Caki2 (cell line): ENCODE measurements at places on chromosomes 2 and 18.

DNA sequence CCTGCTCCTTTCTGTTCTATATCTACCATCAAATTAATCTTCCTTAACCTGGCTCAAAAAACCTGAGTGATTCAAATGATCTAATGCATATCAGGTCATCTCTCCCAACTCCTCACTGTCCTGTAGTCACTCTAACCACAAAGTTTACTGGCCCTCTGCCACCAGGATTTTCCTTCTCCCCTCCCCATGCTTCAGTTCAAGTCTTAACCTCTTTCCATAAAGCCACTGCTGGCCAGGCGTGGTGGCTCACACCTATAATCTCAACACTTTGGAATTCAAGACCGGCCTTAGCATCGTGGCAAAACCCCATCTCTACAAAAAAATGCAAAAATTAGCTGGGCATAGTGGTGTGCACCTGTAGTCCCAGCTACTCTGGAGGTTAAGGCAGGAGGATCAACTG is 7.5 kb upstream of the SP3 start:
- DNase-seq: peak; percentile 89

DNA sequence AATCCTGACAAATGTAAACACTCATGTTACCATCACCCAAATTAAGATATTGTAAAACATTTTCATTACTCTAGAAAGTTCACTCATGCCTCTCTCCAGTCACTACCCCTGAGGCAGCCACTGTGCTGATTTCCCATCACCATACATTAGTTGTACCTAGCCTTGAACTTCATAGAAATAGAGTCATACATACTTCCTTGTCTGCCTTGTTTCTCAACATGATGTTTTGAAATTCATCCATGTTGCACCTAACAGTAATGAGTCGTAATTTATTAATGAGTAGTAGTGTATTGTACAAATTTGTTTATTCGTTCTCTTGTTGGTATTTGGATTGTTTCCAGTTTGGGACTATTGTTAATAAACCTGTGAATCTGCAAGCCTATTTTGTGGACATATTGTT is 49.0 kb upstream of the TWSG1 start:
- DNase-seq: no peak

DNA sequence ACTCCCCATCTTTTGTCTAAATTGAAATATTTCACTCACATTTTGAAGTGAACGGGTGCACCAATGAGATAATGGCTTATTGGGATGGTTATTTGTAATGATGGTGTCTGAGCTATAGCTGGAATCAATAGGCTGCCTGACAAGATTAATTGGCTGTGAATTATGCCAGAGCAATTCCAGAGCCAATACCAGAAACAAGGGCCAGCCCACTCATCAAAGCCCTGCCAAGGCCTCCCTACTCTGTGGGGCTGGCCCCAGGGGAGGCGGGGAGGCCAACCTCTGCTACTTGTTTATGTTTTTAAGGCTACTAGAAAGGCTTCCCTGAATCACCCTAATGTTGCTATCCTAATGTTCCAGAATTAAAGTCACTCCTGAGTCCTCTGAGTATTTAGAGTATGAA is 29.1 kb upstream of the NEMP2 start:
- no peak for DNase-seq

DNA sequence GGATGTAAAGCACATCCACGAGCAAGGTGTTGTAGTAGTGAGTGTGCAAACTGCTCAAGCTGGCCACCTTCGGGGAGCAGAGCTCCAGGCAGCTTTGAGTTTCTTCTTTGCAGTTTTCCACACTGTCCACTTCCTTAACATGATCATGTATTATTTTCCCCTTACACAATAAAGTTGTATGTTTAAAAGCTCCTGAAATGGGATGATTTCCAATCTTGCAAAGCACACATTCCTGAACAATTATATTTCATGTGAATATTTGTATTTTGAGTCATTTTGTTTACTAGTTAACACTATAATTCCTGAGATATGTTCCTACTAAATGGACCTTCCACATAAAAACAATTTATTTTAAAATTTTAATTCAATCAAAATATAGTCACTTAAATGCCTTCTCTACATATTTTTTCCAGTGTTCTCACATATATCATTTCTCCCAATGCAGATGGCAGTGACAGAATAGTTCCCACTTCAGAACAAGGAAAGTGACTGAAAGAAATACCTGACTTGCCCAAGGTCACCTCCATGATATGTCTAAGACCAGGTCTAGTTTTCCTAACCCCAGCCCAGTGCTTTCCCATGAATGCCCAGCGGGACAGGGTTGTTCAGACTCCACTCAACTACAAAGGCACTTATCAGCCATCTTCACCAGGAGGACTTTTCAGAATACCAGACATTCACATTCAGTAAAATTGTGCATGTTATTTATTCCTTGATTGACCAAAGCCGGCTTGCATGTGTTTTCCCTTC is 5.5 kb downstream of the CYB5A start:
- DNase-seq: no peak

DNA sequence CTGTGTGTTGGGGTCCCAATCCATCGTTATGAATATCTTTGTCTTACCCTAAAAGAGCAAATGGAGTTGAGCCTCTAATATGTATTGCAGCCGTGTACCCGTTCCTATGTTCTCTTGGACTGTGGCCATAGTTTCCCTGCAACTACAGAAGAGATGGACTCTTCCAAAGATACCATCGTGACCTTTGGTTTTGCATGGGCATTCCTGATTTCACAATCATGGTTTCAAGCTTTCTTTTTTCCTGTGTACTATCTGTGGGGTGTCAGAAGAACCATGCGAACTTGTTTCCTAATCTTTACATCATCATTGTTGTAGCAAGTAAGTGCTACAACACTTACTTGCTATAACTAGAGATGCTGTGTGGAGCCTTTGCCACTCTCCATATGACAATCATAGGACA is 1295.7 kb downstream of the DPP10 start:
- DNase-seq: no peak

- DNase-seq: no peak
These were observed 83.7 kb downstream of the TTC32 start for GRCh38 chr2:19818039-19818438.

DNA sequence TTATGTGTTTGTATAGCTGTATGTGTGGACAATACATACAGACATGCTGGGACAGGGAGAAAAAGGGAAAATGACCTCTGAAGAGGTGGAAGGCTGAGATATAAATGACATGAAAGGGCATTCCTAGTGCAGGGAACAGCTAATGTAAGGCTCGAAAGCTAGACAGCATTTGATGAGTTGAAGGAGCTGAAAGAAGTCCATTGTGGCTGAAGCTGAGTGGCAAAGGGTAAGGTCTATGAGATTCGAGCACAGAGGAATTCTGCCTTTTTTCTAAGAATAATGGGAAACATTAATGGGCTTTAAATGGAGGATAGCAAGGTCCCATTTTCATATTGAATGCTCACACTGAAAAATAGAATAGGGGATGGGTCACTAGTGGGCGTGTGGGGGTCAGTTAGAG is 23.6 kb downstream of the ADD2 start:
- DNase-seq: no peak

- peak; percentile 90 for DNase-seq
These were observed 44.9 kb upstream of the YWHAQ start for GRCh38 chr2:9675415-9676351.

- DNase-seq: no peak
These were observed 1113.0 kb downstream of the BCL11A start for GRCh38 chr2:59440491-59440890.

- DNase-seq: no peak
These were observed 41.6 kb downstream of the MGAT5 start for GRCh38 chr2:134295441-134295840.

GRCh38 chr2:161230959-161231358 is 70.7 kb downstream of the TANK start:
- no peak for DNase-seq

GRCh38 chr18:79772108-79772864 is 25.5 kb upstream of the KCNG2 start:
- no peak for DNase-seq

GRCh38 chr2:112887964-112888749 is 22.8 kb upstream of the IL37 start:
- DNase-seq: no peak

DNA sequence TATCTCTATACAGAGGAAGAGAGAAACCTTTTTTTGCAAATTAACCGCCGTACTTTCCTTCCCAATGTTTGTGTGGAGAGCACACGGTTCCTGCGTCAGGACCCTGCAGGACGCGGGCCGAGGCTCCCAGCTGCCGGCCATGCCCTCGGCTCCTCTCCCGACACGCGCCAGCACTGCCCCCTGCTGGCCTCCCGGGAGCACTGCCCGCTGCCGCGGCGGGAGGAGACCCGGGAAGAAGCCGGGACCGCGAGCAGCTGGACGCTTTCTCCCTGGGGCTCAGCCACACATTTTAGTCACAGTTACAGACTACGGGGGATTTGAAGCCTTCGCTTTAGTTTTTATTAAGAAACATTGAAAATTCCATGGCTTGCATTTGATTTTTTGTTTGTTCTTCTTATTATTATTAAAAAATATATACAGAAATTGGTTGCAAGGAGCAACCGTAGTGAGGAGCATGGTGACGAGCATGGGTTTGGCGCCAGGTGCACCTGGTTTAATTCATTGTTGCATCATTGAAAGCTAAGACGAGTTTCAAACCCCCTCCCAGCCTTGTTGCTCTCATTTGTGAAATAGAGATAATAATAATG is 401.2 kb downstream of the GALR1 start:
- peak; percentile 22 for DNase-seq

DNA sequence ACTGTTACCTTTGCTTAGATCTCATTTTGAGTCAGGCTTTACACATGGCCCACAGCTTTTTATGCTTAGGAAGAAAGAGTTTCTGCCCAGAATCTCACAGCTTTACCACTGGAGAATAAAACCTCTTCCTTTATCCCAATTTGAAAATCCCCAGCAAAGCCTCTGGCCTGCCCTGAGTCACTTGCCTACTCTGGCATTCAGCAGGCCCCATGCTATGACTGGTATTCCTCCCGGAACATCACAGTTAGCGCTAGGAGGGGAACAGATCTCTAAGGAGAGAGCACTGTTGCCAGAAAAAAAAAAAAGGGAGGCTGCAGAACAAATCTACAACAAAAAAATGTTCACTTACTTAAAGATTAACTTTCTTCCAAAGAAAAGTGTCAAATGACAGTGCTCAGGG is 152.9 kb upstream of the DNMT3A start:
- DNase-seq: no peak

DNA sequence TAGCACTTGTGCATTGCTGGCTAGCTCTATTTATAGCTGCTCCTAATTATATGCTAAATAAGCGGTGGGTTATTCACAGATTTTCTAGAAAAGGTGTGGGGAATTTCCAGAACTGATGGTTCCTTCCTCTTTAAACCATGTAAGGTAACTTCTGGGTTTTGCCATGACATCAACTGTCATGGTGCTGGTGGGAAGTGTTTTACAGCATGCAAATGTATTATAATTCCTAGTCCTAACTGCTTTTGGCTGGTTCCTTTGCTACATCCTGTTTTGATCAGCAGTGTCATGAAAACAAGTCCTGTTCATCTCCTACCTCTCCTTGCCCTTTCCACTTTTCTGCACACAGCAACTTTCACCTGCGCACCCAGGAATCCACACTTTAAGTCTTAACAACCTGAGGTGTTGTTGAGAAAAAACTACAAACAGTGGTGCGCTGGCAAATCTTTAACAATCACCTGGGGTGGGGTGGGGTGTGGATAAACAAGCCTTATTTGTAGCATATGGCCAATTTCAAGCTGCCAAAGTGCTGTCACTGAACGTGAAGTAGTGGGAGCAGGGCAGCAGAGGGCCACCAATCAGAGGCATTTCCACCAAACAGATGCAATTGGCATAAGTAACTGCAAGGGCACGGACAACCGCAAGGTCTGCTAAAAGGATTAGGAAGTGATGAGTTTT is 33.4 kb upstream of the SKOR2 start:
- no peak for DNase-seq

- DNase-seq: peak; percentile 35
These were observed 12.3 kb upstream of the RESP18 start for GRCh38 chr2:219344751-219345430.

GRCh38 chr18:61761875-61762274 is 130.9 kb downstream of the RNF152 start:
- DNase-seq: no peak

DNA sequence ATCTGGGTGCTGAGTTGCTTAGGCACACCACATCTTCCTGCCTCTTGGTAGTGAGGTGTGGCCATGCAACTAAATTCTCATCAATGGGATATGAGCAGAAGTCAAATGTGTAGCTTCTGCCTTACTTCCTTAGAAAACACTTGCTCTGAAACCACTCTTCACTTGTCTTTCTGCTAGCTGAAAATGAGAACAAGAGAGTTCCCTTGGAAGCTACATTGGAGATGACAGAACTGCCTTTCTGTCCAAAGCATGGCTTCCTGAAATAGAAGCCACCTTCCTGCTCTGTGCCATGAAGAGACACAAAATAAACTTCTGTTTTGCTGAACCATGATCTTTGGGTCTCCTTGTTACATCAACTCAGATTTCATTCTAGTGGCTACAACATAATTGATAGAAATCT is 659.9 kb downstream of the IRS1 start:
- DNase-seq: no peak

- DNase-seq: peak; percentile 67
These were observed 54.2 kb downstream of the PDE1A start for GRCh38 chr2:182372661-182373060.

DNA sequence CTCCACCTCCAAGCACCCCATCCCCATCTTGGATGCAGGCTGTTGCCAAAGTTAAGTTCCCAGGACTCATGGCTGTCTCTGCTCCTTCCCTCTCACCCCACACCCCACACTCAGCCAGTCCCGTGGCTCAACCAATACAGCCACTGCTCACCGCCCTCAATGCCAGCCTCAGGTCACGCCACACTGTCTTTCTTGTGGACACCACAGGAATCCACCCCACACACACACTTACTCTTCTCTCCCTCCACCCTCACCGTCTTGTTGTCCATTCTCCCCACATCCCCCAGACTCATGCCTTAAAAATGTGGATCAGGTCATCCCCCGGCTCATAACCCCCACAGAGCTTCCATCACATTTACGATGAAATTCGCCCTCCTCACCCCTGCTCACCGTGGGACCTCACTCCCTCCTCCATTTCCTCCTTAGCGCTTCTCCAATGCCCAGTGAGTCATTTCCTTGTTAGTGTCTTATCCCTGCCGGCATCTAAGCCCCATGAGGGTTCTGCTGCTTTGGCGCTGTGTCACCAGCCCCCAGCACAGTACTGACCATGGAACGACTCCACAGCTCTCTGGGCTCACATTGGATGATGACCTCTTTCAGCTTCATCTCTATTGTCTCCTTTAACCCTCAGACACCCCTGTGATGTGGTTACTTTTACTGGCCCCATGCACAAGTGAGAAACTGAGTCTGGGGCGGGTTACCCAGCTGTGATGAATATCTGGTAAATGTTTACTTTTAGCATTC is 13.8 kb downstream of the MLPH start:
- DNase-seq: peak; percentile 84

GRCh38 chr18:58991167-58991798 is 126.6 kb downstream of the ZNF532 start:
- no peak for DNase-seq

- DNase-seq: no peak
These were observed 49.1 kb downstream of the KCNIP3 start for GRCh38 chr2:95346231-95346737.

- DNase-seq: no peak
These were observed 11.0 kb downstream of the FIGLA start for GRCh38 chr2:70779491-70779890.
